ENCODE measurements at places on chromosomes 3 and 15. TPM values are rescaled to one million over a fixed set of nuclear protein-coding genes. Genes with fewer than 3 reads are reported as not detected.

DNA sequence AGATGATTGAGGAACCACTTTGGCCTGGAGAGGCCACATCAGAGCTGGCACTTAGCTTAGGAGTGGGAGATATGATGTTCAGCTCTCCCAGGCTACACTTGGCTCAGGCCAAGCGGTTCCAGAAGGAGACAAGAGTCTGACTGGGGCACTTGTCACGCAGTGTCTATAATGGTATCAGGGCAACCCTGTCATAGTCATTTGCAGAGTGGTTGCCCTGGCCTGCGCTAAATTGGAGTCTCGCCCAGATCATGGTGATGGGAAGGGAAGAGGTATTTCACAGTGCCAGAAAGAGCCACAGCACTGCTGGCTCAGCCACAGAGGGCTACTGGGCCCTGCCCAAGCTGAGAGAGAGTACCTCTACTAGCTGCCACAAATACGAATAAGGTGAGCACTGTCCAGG, 186.9 kb upstream of the CRBN start:
- no peak for DNase-seq

GRCh38 chr15:38685686-38686339, 121.2 kb upstream of the RASGRP1 start:
- no peak for DNase-seq

DNA sequence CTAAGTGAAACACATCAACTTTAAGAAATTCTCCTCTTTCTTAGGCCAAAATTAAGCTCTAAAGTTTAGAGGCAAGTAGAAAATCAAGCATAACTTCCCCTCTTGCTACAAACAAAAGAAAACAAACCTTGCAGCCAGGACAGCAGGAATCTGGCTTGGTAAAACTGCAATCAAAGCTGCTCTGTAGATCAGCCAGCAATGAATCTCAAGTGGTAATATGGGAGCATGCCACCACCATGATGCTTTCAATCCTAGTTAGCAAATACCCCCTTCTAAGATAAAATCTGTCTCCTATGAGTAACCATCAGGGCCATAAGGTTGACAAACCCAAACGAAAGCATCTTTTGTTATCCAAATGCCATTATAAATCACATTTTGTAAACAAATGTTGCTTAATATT, 208.3 kb upstream of the PLSCR5 start:
- no peak for DNase-seq

DNA sequence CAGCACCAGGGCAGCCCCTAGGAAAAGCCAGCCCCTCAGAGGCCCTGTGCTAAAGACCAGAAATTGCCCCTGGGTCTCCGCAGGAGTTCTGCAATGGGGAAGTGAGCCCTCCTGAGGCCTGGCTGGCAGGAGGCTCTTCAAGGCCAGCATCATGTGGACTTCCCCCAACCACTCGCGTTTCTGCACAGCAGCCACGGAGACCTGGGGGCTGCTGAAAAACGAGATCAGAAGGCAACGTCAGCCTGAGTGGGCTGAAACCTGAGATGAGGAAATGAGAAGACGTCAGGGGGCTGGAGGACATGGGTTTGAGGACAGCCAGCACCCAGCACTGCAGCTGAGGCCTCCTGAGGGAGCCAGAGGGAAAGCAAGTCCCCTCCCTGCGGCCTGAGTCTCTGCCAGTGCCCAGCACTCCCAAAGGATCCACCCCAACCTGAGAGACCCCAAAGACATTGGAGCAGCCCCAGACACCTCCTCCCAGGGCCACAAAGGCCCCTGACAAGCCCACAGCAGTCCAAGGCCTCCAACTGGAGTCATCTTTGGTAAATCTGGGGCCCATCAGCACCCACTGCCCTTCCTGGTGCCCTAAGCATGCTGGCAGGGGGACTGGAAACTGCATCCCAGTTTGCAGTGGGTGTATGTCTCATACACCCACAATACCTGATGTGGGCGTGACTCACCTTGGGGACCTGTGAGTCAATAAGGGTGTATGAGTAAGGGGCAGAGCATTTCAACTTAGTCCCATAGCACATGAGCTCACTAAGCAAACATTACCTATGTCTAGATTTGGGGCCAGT, 29.2 kb upstream of the CYP11A1 start:
- DNase-seq = no peak

DNA sequence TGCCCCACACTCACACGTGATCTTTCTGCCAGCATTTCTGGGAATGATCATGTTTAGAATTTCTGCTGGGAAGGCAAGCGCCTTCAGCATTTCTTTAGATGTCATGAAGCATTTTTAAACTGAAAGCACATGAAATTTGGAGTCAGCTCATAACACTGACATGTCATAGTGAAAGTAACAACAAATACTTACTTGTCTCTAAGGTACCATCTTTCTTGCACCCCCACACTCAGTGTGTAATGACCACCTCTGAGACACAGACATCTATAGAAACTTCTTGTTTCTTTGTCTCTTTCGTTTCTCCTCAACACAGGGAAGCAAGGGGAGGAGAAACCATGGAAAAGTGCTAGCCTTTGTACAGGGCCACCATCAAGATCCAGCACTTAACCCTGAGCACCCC, 171.7 kb downstream of the RORA start:
- DNase-seq = no peak

DNA sequence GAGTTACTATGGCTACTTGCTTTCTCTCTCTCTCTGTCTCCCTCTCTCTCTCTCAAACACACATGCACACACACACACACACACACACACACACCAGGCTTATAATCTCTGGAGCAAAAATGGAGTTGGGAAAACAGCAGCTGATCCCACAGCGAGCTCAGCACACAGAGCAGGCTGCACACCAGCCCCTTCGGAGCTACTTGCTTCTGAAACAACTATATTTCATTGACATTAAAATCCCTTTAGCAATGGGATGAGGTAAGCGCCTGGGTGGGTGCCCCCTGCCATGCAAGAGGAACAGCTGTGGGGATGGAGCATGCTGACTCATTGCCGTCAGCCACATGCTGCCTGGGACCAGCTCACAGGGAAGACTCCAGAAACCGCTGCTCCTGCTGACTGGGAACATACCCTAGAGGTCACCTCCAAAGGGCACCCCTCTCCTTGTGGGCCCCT, 45.7 kb downstream of the B3GNT5 start:
- peak; percentile 78 for DNase-seq

DNA sequence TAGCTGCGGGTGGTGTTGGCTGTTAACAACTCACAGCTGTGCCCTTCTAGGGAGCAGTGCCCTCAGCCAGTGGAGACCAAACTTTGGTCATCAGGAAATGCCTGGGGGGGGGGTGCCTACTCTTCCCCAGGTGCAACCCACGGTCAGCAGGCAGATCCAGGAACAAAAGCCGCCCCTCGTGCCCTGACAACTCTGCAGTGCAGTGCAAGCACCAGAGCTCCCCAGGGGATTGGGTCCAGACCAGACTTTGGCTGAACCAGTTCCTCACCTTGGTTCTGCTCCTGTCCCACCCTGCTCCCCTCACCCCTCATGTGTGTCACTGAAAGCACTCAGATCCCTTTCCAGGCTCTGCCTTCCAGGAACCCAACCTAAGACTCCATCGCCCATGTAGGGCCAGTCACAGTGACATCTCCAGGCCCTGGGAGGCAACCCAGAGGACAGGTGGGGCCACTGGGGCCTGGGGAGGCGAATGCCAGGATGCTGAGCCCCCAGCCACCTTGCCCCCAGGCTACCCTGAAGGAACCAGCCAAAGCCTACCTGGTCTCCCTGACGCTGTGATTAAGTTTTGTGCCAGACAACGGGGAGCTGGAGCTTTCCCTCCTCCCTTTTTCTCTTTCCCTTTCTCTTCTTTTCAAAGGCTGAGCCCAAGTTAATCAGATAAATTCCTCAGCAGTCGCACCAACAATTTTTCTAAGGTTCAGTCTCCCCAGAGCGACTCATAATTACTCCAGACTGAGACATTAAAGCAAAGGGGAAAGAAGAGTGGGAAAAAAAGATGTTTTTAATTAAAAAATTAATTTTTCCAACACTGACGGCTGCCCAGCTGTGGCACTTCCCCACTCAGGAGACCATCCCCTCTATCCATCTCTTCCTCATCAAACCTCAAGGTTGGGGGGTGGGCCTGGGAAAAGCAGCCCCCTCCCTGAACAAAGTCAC, 207.5 kb upstream of the LINGO1 start:
- peak; percentile 46 for DNase-seq

DNA sequence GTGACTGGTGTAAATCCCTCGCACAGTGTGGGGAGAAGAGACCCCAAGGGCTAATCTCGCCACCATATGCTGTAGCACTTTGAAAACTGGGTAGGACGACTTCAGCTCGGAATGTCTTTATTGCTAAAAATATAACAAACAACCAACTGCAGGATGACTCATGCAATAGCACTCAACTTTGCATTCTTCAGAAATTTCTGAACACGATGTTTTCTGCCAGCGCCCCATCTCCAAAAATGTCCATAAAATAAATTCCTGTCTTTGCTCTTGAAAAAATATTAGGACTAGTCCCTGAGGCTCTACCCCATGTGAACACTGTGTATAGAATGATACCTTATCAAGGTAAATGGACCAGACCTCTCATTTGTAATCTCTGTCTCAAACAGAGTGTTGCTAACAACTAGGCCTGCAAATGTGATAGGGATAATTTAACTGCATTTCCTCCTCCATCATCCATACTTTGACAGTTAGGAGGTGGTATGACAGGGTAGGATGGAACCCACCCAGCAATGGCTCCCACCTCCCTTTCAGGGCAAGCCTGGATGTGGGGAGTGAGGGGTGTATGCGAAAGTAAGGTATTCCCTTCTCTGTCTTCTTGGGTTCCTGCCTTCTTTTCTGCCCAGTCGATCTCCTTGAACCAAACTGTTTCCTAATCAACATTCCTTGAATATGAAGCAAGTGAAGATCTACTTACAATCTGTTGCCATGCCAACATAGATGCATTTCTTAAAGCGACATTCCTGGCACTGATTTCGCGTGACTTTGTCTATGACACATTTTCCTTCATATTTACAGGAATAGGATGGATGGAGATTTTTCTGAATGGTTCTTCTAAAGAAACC, 201.1 kb downstream of the NR1D2 start:
- DNase-seq = no peak

GRCh38 chr15:25054943-25055342, 100.2 kb downstream of the SNRPN start:
- no peak for DNase-seq

- no peak for DNase-seq
Measured at GRCh38 chr3:188316723-188317070, 162.7 kb downstream of the LPP start.

- DNase-seq = peak; percentile 87
Measured at GRCh38 chr15:65095011-65095746, 18.6 kb downstream of the KBTBD13 start.

DNA sequence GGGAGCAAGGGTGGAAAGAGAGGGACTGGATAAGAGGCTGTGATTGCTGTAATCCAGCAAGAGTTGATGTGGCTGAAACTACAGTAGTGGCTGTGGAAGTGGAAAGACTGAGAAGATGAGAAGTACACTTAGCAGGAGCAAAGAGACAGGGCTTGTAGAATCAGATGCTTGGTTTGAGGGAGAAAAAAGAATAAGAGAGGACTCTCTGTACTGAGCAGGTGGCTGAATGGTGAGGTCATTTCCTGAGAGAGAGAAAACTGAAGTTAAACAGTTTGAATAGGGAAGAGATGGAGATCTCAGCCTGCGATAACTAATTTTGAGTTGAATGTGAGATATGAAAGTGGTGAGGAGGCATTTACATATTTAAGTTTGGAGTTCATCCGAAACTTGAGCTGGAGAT, 95.8 kb upstream of the SLC25A36 start:
- DNase-seq = no peak

DNA sequence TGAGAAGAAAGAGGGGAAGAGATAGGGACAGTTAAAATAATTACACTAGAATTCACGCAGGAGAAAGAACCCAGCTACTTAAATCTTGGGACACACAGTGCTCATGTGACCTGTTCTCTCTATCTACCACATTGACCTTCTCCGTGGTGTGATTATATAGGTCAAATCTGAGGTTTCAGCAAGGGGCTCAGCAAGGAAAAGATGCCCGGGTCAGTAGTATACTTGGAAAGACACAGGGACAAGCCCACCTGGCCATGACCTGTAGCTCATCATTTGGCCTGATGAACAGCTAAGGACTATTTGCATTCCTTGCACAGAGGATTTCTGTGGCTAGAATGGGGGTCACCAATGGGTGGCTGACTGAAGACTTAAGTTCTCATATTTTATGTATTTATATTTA, 71.9 kb downstream of the SSR3 start:
- DNase-seq = no peak

DNA sequence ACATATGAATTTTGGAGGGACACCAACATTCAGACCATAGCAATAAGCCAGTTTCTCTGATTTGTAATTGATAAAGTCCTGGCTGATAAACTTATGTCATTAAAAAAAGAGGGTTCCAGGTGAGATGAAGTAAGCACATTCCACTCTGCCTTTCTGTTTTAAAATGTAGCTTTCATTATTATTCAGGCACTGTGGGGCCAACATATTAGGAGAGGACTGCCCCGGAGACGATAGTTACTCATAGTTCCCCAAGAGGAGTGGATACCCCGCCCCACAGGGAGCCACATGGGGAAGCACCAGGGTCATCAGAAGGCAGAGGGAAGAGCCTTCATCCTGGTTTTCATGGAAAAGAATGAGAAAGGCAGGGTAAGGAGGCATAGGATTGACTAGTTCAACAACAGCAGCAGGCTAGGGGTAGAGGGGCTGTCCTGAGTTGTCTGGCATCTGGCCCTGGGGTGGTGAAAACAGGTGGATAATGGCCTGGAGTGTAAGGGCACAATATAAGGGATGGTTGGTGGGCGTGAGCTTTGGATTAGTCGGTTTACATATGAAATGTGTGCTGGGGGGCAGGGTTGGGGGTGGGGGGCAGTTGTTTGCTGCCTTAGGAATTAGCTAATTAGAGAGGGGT, 78.7 kb upstream of the PROK2 start:
- DNase-seq = no peak

DNA sequence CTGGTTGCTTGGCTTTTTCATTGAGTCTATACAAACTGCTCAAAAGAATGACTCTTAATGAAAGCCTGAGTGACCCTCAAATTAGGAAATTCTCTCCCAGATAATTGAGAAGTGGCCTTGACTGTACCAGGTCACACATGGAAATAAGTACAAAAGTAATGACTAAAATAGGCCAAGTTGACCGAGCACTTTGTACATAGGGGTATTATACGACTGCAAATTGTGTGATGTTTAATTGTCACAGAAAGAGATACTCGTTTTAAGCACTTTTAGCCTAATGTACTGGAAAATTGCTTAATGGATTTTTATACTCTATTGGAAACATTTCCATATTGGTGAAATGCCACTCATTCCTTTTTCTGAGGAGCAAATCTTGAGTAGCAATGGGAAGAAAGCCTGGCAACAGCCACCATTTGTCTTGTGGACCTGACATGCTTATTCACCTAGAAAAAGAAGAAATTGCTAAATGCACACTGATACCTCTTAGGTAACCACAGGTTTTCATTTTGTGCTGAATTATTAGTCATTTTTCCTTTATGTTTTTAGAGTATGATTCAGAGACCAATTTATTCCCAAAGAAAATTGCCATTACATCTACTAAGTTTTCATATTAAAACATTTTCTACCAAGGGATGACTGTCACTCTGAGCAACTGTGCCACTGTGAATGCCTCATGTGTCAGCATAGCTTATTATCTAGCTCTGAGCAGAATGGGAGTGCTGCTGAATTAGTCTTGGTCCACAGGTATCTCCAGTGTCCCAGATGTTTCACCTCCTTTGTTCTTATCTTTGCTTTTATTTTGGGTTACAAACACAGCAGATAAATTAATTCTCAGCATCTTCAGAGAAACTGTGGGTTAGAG, 8.9 kb upstream of the PXK start:
- no peak for DNase-seq

PLIN1 gene
- 0.95 TPM for total RNA-seq

EPHB1 gene
- total RNA-seq = 17.3 TPM

CCR3 gene
- not detected for total RNA-seq

EAF2 gene
- 3.3 TPM for total RNA-seq

IMPG2 gene
- total RNA-seq = 0.66 TPM

GOLGA8G gene
- total RNA-seq = not detected

CRBN gene
- 178 TPM for total RNA-seq

CYP19A1 gene
- total RNA-seq = 0.41 TPM

SLC28A2 gene
- not detected for total RNA-seq

INO80 gene
- total RNA-seq = 36.6 TPM

Measured in sigmoid colon (tissue), 7 donors.